ENCODE measurements at places on chromosomes 2 and 18.

DNA sequence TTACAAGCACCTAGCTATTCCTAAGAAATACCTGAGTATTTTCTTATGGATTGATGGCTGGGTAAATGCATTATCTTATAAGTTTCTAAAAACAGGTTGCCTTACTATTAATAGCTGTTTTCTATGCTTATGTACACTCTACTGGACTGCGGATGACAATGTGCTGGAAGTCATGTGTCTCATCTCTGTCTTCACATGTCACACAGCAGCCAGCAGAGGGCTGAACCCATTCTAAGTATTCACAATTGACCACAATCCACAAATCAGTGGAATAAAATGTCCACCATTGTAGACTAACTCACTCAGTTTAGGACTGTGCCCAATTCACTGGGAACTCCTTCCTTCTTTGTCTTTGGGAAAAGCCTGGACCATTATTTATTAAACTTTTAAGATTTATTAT, 371.2 kb downstream of the INSIG2 start:
- DNase-seq = no peak

DNA sequence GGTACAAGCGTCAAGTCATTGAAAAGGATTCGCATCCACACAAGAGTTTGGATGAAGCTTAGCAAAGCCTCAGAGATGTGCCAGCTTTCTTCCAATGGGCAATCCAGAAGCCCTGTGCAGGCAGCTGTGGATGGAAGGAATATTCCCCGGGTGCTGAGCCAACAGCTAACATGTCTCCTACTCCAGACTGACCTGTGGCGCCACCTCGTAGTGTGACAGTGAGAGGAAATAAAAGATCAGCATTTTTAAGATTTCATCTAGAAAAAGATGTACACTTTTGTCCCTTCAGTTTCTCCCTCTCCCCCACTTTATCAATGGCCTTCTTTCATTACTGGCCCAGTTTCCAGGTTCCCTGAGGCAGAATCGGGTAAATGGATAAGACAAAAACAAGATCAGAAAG, 48.9 kb upstream of the SPATS2L start:
- DNase-seq = no peak

DNA sequence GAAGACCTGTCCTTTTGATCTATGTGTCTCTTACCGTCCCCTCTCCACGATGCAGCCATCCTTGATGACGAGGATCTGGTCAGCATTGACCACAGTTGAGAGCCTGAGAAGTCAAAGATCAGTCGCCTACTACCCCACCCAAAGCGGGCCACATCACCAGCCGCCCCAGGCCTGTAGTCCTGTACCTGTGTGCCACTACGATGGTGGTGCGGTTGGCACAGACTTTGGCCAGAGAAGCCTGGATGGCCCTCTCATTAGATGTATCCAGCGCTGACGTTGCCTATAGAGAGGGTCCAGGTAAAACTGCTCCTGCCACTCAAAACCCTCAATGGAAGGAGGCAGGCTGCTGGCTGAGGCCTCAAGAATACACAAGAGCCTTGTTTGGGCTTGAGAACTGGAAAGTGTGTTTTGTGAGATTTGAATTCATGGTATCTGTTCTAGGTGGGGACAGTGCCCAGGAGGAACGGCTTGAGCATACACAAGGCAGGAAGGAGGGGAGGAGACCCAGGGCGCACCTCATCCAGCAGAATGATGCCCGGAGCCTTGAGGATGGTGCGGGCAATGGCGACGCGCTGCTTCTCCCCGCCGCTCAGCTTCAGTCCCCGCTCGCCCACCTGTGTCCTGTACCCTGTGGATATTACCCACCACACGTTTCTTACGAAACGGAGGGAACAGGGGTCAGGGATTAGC, 3.8 kb downstream of the ZFAND2B start:
- DNase-seq = no peak

GRCh38 chr2:38064801-38065501, 11.0 kb downstream of the CYP1B1 start:
- DNase-seq = no peak

DNA sequence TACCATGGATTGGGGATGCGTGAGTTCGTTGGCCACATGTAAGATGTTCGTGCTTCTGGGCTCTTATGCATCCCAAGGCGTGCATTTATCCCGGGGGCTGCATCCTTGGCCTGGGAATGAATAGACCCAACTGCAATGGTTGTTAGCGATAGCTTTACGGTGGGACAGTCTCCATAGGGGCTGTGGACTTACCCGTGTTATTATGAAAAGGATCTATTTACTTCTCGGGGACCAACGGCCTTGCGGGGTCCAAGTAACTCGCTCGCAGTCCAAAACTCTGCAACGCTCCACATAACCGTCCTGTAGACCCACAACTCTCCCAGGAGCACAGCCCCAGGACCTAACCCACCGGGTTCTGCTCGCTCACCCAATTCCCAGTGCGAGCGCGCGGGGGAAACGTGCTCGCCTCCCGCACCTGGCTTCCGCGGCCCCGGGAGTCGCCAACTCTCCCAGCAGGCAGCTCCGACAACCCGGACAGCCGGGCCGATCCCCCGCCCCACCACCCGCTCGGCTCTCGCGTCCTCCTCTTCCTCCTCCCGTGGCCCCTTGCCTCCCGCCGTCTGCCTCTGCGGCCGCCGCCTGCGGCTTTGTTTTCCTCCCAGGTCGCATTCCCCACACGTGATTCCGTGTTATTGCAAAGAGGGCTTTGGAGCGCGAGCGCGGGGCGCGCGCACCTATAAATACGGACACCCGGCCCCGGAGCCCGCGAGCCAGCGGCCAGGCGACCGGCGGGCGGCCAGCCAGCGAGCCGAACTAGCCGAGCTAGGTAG, at the start of gene CABLES1:
CABLES1 (plus strand) TSS at position 706 of the 770 bp plus-strand sequence. CDS start 278 bp downstream, outside the sequence.
- DNase-seq = peak; percentile 74

GRCh38 chr2:58427572-58428095, 186.5 kb upstream of the FANCL start:
- peak; percentile 40 for DNase-seq

DNA sequence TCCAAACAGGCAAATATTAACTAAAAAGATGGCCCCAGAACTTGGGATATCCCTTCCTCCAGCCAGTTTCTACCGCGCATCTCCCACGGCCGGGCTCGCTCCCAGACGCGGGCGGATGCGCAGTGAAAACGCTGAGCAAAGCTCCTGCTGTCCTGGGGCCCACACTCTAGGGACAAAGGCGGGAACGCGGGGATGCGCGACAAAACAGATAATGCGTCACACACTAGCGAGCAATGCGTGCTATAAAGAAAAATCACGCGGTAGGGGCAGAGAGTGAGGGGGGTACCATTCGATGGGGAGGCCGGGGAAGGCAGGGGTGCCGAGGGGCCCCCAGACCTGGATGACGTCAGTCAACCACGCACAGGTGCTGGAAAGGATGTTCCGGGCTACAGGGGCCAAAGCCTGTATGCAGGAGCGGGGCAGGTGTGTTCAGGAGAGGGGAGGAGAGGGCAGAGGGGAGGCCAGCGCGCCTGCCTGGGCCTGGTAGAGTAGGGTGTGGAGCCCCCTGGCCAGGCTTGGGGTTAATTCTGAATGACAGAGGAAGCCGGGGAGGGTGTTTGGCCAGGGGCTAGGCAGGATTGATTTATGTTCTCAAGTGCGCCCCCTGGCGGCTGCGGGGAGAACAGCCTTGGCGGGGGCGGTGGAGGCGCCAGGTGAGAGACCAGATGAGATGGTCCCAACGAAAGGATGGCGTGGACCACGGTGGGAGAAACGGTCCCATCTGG, 14.9 kb upstream of the ITM2C start:
- no peak for DNase-seq
